ELF-1 (cell line): ENCODE measurements at places on chromosomes 6 and 20.

- no peak for DNase-seq
These were observed 91.5 kb downstream of the RIMS1 start for GRCh38 chr6:71977884-71978283.

DNA sequence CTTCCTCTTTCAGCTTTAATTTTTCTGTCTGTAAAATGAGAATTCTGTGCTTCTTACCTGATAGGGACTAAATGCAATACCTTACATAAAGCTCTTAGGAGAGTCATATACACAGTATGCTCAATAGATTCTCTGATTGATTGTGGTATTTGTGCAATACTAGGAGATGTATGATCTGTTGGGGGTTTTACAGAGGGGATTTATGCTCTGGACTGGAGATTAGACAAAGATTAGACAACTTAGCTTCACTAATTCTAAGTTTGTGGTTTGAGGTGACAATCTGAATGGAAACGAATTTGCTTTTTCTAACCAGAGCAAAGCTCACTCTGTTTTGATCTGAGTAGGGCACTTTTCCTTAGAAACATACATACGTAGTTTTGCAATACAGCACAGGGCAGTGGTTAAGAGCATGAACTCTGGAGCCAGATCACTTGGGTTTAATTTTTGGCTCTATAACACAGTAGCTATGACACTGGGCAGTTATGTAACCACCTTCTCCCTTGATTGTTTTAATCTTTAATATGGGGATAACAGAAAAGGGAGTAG, 126.2 kb downstream of the RNF144B start:
- DNase-seq, result no peak

- DNase-seq, result no peak
These were observed 38.6 kb downstream of the PREP start for GRCh38 chr6:105364243-105364642.

GRCh38 chr20:20271271-20271670, 96.6 kb upstream of the INSM1 start:
- no peak for DNase-seq

DNA sequence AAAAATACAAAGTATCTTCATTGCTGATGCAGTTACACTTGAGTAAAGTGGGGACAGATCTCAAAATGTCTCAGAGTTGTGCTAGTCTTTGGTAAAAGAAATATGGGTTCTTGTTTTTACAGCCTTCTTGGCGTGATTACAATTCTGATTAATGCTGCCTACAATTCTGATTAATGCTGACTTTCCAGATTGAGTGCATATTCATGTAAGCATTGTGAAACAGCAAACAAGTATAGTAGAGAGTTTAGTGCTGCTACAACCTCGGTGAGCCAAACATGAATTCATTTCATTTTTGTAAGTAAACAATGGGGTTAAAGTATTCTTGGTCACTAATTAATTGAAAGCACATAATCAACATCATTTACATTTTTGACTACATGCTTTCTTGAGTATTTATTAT, at the start of gene DEFB113:
TSS of gene DEFB113 (minus strand) at position 21 of the 400 bp plus-strand sequence. CDS start at position 21, 0 bp downstream.
- no peak for DNase-seq

- no peak for DNase-seq
These were observed 4.4 kb upstream of the HLA-DMB start for GRCh38 chr6:32945108-32945760.

DNA sequence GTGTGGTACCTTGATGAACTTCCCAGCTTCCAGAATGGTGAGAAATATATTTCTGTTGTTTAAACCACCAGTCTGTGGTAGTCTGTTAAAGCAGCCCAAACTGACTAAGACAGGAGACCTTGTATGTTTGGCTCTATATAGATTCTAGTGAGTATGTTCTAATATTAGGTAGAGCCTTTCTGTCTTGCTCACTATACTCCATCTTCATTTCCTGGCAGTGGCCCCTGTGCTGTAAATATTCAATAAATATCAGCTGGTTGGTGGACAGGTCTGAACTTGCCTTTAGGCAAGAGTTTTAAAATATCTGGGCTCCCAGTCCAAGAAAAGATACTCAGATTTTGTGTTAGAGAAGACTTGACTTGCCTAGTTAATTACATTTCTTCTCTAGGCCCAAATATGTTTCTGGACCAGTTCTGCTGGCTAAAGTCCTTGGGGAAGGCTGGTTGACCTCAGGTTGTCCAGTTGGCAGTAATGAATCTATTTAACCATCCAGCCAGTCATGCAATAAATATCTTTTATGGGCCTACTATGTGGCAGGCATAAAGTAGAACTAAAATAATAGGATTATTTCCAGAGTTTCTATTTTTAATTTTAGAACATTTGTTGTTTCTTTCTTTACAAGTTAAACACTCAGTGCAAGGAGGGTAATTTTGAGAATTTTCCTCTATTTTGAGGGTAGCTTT, 22.3 kb downstream of the PPP1R14C start:
- DNase-seq, result no peak

- no peak for DNase-seq
These were observed 77.5 kb upstream of the ESR1 start for GRCh38 chr6:151729829-151730495.

DNA sequence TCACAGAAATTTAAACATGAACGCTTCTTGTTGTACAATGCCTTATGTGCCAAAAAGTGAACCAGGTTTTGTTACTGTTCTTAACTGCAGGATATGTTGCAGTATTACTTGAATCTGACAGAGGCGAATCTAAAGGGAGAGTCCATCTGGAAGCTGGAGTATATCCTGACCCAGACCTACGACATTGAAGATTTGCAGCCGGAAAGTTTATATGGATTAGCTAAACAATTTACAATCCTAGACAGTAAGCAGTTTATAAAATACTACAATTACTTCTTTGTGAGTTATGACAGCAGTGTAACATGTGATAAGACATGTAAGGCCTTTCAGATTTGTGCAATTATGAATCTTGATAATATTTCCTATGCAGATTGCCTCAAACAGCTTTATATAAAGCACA, 19.9 kb downstream of the SMPDL3A start:
- DNase-seq, result no peak

DNA sequence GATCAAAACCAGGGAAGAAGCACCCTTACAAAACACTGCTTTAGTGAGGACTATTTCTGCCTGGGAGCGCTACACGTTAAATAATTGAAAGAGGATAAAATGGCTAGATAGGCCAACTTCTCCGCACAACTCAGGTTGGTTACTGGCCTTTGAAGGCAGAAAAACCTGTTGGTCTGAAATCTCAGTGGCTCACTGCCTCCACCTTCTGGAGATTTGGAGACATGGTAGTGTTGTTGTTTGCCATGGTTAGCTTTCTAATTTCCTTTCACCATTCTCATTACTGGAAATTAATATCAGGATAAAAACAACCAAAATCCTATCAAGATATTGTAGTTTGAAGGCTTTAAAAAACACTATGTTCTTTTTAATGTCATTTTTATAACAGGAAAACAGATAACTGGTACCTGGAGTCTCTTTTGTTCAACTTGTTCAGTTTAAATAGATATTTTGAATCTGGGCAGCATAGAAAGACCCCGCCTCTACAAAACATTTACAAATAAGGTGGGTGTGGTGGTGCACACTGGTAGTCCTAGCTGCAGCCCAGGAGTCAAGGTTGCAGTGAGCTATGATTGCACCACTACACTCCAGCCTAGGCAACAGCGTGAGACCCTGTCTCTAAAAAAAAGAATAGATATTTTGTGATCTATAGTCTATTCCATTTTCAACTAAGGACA, 27.5 kb upstream of the BCLAF1 start:
- peak; percentile 42 for DNase-seq

DNA sequence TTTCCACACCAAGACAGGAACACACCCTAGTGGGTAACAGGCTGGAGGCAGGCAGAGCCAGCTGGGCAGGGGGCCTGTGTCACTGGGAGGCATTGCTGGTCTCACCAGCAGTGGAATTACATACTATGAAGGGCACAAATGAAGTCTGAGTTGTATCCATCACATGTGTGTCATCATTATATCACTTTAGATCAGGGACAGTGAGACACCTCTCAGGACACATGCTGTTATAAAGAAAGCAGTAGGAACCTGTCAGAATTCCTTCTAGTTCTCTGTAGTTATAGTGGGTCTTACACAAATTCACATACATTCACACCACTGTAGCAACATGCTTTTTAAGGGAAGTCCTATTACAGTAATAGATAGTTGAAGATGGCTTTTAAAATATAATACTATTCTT, 63.5 kb upstream of the FYN start:
- no peak for DNase-seq
